ENCODE measurements at places on chromosomes 4 and X. TPM values are rescaled to one million over a fixed set of nuclear protein-coding genes. Genes with fewer than 3 reads are reported as not detected.

GRCh38 chr4:114019276-114019968, 40.0 kb upstream of the ARSJ start:
- DNase-seq = no peak

- no peak for DNase-seq
Measured at GRCh38 chrX:15973299-15973698, 118.7 kb upstream of the AP1S2 start.

DNA sequence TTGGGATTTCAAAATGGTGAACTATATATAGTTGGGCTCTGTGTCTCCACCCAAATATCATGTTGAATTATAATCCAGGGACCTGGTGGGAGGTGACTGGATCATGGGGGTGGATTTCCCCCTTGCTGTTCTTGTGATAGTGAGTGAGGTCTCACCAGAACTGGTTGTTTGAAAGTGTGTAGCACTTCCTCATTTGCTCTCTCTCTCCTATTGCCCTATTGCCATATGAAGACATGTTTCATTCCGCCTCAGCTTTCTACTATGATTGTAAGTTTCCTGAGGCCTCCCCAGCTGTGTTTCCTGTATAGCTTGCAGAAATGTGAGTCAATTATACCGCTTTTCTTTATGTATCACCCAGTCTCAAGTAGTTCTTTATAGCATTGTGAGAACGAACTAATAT, 545.6 kb downstream of the TRAM1L1 start:
- no peak for DNase-seq

DNA sequence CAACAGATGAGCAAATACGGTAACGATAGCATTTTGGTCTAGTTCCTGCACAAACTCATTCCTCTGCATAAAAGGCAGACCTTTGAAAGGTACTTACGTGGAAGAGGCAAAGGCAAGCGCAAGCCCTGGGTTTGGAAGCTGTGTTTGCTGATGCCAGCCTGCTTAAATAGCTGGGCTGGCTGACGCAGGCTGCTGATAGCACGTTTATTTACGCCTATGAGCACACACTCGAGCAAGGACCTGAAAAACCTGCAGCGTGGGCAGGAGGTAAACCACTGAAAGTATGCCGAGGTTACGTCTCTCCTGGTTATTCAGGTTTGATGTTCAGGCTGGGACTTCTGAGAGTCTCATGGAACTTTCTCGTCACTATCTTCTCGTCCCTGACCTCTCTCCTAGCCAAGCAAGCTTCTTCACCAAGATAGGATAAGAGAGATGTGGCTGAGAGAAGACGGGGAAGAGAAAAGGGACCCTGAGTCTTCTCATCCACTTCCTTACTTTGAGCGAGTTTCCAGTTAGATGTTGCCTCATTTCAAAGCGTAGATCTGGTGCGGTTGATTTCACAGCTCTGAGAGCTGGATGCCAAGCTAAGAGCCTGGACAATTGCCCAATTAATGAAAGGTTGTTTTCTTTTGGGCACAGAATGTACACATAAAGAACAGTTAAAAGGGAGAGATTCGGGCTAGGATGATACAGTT, at the start of gene HOPX:
HOPX (minus strand) TSS at position 139 of the 695 bp plus-strand sequence. CDS start 23,480 bp downstream, outside the sequence.
- DNase-seq = no peak

- peak; percentile 98 for DNase-seq
Measured at GRCh38 chr4:189940178-189941004, at the start of gene FRG1. Gene FRG1 (plus strand): TSS chr4:189940872. CDS start chr4:189941010, 138 bp downstream.

- no peak for DNase-seq
Measured at GRCh38 chrX:69919749-69920148, 130.0 kb downstream of the AWAT2 start.

GRCh38 chr4:48543796-48544195, 53.7 kb downstream of the ZAR1 start:
- no peak for DNase-seq

GRCh38 chr4:153792618-153793247, 3.9 kb upstream of the SFRP2 start:
- no peak for DNase-seq

GRCh38 chr4:148095346-148095923, 346.8 kb downstream of the NR3C2 start:
- peak; percentile 91 for DNase-seq

GRCh38 chr4:10662937-10663336, 21.6 kb downstream of the CLNK start:
- no peak for DNase-seq

DNA sequence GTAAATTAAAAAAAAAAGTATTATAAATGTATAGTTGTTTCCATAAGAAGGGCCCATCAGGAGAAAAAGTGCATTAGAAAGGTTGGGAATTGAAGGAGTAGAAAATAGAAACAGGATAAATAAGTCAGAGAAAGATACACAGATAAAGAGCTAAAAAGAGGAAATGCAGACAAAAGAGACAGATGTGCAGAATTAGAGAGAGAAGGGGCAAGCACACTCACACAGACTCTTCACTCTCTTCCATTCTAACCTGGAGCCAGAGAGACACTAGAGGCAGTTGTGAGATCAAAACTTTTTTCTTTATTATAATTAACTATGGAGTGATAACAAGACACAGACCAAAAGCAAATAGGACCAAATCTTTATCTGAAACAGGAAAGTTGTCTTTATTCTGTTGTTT, 134.1 kb downstream of the CEP135 start:
- no peak for DNase-seq

GRCh38 chr4:8859550-8860095, 12.0 kb downstream of the HMX1 start:
- DNase-seq = no peak

GRCh38 chrX:1239681-1240142, 27.3 kb upstream of the CRLF2 start:
- no peak for DNase-seq

DNA sequence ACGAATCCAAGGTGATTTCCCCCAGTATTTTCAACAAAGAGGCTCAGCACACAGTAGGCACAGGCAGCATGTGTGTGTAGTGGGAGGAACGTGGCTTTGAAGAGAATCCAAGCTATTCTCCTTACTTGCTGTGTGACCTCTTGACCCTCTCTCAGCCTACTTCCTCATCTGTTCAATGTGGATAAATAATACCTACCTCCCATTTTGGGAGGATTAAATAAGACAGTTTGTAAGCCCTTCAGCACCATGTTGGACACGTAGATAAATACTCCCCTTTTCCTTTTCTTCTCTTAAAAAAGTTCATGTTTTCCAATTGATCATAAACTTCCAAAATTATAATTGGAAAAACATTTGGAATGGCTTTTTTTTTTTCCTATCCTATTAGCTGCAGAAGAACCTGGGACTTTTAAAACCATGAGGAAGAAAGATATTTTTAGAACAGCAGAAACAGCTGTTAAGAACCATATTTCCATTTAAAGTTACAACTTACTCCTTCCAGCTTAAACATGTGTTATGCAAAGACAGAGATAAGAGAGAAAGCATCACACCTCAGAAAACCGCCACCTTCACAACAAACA, 56.1 kb upstream of the TMEM131L start:
- no peak for DNase-seq

DNA sequence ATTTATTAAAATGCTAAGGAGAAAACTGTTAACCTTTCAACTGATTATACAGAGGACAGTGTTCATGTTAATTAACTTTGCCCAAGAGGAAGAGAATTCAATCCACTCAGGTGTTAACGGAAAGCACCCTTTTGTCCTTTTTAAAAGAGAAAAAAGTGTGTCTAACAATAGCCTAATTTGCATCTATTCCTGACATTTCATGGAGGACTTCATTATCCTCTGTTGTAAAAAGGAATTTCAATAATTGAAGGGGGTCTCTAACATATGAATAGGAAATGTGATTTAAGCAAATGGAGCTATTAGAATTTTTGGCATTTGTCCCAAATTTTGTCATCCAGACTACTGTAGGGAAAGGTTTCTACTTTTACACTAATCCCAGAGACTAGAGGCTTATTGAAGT, 44.6 kb upstream of the GC start:
- DNase-seq = no peak

- peak; percentile 91 for DNase-seq
Measured at GRCh38 chrX:103918050-103918449, 44.4 kb upstream of the TMSB15B start.

GRCh38 chr4:7423391-7423790, 11.3 kb downstream of the PSAPL1 start:
- no peak for DNase-seq

- DNase-seq = no peak
Measured at GRCh38 chr4:136183513-136183912, 1348.8 kb downstream of the PCDH18 start.

- DNase-seq = no peak
Measured at GRCh38 chrX:134963041-134963440, 27.8 kb upstream of the SMIM10 start.

DNA sequence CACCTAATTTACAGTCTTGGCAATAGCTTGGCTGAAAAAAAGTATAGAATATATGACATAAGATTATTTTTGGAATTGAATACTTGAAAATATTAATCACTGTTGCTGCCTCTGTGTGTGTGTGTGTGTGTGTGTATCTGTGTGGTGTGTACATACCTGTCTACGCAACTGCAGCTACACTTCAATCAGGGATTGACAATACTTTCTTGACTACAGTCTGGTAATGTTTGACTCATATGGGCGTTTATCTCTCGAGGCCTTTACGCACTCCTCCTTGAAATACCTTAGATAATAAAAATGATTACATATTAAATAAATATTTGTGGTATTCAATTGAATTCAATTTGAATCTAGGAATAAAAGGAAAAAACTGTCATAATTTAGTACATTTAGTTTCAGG, 565.2 kb downstream of the PCDH18 start:
- no peak for DNase-seq

GRCh38 chr4:127403471-127404084, 229.2 kb upstream of the INTU start:
- no peak for DNase-seq

DNA sequence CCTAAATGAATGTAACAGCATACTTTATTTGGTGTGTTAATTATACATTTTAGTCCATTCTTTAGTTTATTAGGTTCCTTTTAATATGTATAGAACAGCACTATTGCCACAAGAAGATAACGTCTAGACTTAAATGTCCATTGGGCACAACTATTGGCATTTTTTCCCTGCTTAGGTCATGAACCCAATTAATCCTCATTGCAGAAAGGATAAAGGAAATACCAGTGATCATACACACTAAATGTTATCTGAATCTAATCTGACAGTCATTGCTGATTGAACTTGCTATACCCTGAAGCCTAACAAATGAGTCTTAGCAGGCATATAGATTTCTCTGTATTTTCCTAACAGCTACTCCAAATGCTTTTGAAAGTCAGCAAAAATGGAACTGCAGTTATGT, 2250.0 kb upstream of the AGA start:
- no peak for DNase-seq

GRCh38 chrX:119512146-119512800, 44.0 kb downstream of the SLC25A5 start:
- DNase-seq = no peak

DNA sequence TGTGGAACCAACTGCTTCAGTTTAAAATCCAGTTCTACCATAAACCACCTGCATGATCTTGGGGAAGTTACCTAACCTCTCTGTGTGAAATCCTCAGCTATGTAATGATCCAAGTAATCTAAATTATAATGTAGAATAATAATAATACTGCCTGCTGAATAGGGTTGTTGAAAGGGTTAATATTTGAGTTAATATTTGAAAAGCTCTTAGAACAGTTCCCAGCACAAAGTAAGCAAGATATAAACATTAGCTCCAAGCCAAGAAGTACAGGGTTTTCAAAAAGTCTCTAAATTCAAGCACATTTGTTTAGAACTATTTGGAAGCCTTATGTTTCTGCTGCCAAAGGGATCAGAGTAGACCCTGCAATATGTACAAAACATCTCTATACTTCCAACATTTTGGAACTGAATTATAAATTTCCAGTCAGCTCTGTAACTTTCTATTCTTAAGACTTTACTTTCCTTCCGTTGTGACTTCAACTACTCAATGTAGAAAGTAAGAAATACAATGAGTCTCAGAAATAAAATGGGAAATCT, 76.7 kb upstream of the FAM9C start:
- no peak for DNase-seq

DNA sequence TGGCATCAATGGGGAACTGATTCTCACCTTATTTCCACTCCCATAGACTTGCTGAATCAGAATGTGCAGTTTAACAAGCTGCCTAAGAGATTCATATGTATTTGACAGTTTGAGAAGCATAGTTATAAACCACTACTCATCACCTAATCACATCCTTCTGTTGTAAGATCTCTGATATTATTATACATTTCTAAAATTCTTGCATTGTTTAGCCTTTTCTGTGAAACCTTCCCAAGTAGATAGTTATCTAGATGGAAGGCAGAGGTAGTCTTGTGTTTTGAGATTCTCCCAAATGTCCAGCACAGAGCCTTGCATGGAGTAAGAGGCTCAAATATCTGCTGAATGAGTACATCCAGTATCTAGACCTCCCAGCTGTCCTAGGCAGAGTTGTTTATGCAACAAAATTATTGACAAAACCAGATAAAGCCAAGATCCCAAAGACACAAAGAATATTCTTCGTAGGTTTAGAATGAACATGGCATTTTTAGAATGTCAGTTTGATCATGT, 227.3 kb downstream of the KDR start:
- peak; percentile 4 for DNase-seq

DNA sequence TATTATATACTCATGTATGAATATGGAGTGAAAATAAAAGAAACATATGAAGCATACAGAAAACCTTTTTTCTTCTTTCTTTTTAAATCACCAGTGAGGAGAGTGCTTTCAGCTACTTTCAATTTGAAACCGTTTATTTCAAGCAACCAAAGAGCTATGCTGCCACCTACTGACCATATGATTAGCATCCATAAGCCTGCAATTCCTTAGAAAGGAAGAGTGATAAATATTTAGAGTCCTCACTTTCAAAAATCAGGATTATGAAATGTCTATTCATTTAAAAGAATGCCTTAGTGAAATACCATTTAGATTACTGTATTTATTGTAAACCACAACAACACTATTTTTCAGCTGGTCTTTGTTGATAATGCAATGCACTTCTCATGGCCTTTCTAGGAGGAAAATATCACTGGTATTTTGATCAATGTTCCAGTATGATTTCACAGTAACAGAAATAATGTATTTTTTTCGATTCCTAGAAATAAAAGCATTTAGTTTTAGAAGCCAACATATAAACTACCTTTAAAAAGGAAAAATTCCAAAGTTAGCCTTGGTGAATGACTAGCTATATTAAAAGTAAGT, 667.6 kb downstream of the PCDH18 start:
- DNase-seq = no peak

The C4orf33 gene
- total RNA-seq = 5.0 TPM

The YIPF7 gene
- not detected for total RNA-seq

The SPP1 gene
- total RNA-seq = 18.9 TPM

The GDPD2 gene
- not detected for total RNA-seq

The SPIN2A gene
- 0.58 TPM for total RNA-seq

The ZNF157 gene
- total RNA-seq = not detected

The RHOH gene
- 2.5 TPM for total RNA-seq

The ASMT gene
- total RNA-seq = not detected

The KIF4A gene
- total RNA-seq = 0.40 TPM

The HEPH gene
- total RNA-seq = 68.9 TPM

The DMRTC1 gene
- not detected for total RNA-seq

The COL4A5 gene
- 201 TPM for total RNA-seq

The FAT4 gene
- 53.2 TPM for total RNA-seq

The PLP1 gene
- total RNA-seq = 29.2 TPM
